ENCODE measurements at places on chromosomes 3 and 15.

DNA sequence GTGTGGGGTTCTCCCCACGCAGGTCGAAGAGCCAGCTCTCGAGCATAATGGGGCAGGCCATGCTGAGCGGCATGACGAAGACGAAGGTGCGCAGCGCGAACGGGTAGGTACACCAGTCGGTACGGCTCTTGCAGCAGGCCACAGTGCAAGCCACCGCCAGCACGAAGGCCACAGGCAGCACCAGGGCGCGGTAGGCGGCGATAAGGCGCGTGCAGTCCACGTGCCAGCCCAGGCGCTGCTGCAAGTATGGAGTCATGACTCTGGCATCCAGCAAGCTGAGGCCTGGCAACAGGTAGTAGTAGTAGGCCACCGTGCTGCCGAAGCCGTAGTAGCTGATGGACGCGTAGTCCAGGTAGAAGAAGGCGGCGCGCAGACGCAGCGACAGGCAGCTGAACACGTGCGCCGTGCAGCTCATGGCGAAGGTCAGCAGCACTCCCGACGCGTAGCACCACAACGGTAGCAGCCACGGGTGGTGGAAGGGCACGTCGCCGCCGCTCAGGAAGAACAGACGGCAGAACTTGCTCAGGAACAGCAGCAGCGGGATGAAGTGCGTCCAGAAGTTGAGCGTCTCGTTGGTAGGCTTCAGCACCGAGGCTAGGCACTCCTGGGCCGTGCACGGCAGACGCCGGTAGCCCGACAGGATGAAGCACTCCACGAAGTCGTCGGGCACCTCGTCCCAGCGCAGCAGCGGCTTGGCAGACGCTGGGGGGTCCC is 797 bp downstream of the PAQR9 start:
- no peak for DNase-seq

DNA sequence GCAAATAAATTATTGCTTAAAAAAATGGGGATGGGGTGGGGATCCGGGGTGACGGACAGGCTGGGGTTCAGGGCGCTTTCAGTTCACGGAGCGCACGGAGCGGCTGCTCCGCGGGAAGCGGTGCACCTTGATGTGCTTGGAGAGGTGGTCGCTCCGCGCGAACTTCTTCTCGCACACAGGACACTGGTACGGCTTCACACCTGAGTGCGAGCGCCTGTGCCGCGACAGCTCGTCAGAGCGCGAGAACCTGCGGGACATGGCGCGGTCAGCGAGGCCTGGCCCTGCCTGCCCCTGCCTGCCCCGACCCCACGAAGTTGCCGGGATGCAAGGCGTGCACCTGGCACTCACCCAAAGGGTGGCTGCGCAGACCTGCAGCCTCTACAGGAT is 13.6 kb downstream of the KLF15 start:
- DNase-seq, result no peak

- no peak for DNase-seq
Observed at GRCh38 chr15:69067296-69067695, 52.8 kb downstream of the NOX5 start.

GRCh38 chr3:53202331-53203015 is 41.5 kb downstream of the PRKCD start:
- DNase-seq, result no peak

GRCh38 chr3:148588291-148588690 is 109.4 kb upstream of the AGTR1 start:
- no peak for DNase-seq

DNA sequence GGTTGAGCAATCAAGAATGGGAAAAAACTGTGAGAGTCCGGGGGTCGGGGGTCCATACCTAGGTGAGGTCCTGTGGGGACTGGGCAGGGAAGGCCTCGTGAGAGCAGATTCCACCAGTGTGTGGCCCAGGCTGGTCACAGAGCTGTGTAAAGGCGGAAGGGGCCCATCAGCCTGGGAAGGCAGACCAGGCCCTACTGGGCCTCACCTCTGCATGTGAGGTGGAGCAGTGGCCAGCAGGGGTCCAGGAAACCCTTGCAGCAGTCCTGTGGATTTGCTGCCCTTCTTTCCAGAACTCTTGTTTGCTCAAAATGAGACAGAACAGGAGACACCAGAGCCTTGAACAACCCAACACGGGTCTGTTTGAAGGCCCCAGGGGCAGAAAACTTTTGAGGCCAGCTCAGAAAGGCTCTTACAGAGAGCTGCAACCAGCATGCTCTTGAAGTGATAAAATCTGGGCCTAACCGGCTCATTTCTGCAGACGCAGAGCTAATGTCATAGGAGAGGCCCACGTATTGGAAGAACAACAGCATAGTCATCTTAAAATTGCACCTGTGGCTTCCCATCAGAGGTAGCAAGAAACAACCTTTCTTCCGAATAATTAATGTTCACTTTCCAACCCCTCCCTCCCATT is 30.3 kb upstream of the HHATL start:
- no peak for DNase-seq

GRCh38 chr3:112233083-112233482 is 60.9 kb downstream of the SLC9C1 start:
- DNase-seq, result no peak

DNA sequence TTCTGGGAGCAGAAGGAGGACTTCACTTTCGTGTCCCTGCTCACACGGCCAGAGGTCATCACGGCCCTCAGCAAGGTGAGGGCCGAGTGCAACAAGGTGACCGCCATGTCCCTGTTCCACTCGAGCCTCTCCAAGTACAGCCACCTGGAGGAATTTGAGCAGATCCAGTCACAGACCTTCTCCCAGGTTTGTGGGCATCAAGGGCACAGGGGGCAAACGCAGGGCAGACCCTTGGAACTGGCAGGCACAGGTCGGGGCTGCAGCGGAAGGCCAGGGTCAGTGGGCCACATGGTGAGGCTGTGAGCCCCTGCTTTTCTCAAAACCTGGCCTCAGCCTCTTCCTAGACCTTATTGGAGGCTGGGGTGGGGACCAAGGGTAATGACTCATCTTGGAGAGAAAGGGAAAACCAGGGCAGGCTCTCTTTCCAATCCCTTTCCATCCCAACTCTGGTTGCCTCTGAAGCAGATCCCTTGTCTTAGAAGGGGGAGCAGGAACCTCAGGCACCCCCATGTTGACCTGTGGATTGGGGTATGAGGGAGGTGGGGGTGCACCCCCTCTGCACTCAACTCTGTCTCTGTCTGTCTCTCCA is 29.5 kb downstream of the DNAH1 start:
- no peak for DNase-seq

DNA sequence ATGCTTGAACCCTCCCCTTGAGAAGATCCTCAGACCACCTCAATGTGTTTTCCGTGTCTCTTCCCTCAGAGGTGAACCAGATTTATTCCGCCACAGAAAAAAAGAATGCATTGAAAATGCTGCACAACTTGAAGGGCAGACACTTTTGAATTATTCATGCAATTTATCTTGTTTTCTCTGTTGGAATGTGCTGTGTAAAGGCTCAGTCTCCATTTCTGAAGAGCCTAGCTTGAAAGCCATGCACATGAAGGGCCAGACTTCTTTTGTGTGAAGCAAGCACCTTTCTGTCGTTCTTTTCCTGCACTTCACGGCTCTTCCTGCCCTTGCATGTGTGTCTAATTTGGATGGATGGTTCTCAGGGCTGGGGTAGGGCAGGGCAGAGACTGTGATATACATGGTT is 79.0 kb upstream of the ATP13A5 start:
- no peak for DNase-seq

GRCh38 chr3:128336337-128337156 is 130.1 kb downstream of the DNAJB8 start:
- no peak for DNase-seq

DNA sequence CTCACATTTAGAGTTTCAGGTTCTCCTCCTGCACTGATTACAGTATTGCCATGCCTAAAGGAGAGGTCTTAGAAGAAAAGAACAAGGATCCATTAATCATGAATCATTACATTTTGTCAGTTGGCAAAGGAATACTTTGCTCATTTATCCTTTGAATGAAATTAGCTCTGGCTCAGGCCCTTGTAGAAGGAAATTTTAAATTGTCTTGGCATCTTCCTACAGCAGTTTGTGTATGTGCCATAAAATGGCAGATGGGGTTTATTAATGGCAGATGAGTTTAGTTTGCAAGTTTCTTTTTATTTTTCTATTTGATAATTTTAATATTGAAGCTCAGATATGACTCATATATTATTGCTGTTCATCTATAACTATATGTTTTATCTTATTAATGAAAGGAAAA is 181.2 kb upstream of the EPHA3 start:
- DNase-seq, result no peak

DNA sequence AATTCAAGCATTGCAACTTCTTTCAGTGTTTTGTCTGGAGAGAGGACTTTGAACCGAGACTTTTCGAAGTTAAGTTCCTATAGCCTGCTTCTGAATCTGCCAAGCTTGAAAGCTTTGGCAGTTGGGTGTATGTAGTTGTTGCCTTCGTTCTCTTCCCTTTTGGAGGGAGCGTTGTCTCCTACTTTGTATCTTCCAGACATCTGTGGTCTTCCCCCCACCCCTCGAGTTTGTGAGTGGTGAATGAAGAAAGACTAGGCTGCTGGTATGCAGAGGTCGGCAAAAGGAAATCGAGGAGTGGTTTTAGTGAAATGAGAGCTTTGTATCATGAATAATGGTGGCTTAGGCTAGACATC is 1.3 kb downstream of the CTNNB1 start:
- DNase-seq, result no peak

- DNase-seq, result no peak
Observed at GRCh38 chr3:24406900-24407299, 87.8 kb downstream of the THRB start.

GRCh38 chr3:87287011-87287410 is 10.6 kb upstream of the POU1F1 start:
- DNase-seq, result peak; percentile 4

GRCh38 chr3:25945836-25946235 is 155.9 kb downstream of the OXSM start:
- DNase-seq, result no peak

DNA sequence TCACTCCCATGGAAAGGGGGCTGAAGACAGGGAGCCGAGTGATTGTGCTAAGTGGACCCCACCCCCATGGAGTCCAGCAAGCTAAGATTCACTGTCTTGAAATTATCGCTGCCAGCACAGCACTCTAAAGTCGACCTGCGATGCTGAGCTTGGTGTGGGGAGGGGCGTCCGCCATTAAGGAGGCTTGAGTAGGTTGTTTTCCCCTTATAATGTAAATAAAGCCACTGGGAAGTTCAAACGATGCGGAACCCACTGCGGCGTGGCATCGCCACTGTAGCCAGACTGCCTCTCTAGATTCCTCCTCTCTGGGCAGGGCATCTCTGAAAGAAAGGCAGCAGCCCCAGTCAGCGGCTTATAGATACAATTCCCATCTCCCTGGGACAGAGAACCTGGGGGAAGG is 10.9 kb upstream of the SRGAP3 start:
- DNase-seq, result no peak

DNA sequence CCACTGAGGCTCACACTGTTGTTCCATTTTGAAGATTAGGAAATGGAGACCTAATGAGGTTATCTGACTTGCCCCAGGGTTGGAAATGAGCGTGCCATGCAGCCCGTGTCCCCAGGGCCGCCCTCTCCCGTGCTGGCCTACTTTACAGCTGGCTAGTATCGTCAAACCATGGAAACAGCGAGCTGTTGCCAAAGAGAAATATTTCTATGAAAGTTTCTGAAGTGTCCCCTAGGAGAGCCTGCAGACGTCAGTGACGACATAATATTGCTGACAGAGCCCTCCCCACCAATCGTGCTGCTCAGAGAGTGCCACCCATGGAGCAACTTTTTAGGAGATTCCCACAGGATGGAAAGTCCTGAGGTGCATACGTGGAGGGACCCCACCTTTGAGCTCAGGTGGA is 11.2 kb upstream of the FAM174B start:
- DNase-seq, result no peak

DNA sequence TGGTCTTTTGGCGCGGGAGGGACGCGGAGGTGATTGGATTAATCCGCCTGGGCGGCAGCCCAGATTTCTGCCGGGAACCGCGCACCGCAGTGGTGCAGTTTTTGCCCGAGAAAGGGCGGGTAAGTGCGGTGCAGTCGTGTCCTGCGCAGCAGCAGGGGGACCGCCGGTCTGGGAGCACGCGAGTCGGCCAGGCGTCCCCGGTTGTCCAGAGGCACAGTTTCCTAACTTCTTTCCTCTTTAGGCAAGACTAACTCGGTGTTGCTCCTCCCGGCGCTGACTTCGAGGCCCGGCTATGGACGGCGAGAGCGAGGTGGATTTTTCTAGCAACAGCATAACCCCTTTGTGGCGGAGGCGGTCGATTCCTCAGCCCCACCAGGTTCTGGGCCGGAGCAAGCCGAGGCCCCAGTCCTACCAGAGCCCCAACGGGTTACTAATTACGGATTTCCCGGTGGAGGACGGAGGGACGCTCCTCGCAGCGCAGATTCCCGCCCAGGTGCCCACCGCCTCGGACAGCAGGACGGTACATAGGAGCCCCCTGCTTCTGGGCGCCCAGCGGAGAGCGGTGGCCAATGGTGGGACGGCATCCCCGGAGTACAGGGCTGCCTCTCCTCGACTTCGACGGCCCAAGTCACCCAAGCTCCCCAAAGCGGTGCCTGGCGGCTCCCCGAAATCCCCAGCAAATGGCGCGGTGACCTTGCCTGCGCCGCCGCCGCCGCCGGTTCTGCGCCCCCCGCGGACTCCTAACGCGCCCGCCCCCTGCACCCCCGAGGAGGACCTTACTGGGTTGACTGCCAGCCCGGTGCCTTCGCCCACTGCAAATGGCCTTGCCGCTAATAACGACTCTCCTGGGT is 736 bp downstream of the ARHGEF26 start:
- DNase-seq, result no peak

- DNase-seq, result no peak
Observed at GRCh38 chr3:56860939-56861338, 59.2 kb upstream of the ARHGEF3 start.

DNA sequence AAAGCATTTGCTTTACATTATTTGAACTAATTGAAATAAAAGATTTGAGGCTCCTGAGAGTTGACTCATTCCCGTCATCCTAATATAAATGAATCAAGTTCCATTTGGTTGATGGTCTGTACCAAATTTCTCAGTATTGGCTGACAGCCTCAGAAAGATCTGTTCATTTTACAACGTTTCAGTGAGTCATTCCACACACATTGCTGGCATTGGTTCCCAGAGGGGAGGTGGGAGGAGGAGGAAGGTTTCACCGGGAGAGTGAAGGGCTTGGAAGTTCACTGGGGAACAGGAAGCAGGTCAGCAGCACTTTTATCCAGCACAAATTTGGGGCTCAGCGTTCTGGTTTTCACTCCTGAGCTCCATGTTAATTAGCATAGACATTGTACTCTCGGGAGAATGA is 176.7 kb upstream of the CADPS start:
- no peak for DNase-seq
